Upper lobe of right lung (tissue), 1 donor: ENCODE measurements at places on chromosomes 1 and 21. TPM values are rescaled to one million over a fixed set of nuclear protein-coding genes. Genes with fewer than 3 reads are reported as not detected.
A peak's percentile ranks its signal among the peaks of the same experiment; 100 is the strongest.

GRCh38 chr21:33075596-33076195 lies 5.8 kb downstream of the OLIG1 start:
- no peak for DNase-seq

GRCh38 chr1:186179231-186179630 lies 195.8 kb downstream of the TPR start:
- no peak for DNase-seq

DNA sequence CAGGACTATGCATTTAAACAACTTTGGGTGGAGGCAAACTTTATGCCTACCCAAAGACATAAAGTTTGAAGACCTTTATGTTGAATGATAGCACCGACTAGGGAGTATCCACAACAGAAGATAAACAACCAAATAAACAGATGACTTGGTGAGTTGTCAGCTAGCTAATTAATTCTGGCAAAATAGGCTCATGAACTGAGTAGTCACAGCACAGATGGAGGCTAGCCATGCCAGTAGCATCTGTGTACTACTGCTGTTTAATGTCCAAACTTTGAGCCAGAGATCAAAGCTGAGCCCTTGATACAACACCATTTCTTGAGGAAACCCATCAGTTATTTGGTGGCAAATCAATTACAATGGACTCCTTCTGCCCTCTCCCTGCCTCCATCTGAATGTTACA lies 40.3 kb upstream of the CCDC190 start:
- DNase-seq: no peak

- no peak for DNase-seq
Observed at GRCh38 chr21:14480411-14481031, 65.6 kb downstream of the SAMSN1 start.

- DNase-seq: no peak
Observed at GRCh38 chr1:23278717-23279116, 61.4 kb upstream of the HTR1D start.

DNA sequence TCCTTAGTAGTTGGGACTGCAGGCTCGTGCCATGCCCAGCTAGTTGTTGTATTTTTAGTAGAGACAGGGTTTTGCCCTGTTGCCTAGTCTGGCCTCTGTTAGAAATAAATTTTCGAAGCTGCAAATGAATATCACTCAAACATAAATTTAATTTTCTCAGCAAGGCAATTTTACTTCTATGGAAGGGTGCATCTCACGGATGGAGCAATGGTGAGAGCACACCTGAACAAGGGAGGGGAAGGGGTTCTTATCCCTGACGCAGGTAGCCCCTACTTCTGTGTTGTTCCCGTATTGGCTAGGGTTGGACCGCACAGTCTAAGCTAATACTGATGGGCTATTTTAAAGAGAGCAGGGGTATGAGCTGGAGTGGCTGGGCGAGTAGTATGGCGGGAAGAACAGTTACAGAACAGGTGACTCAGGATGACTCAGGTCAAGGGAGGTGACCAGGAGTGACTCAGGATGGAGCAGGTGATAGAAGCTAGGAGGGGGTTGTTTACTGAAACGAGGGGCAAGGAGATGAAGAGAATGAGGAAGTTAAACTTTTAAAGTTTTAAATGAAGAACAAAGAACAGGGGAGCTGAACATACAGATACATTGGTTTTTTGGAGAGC lies 7.5 kb downstream of the MDM4 start:
- no peak for DNase-seq

DNA sequence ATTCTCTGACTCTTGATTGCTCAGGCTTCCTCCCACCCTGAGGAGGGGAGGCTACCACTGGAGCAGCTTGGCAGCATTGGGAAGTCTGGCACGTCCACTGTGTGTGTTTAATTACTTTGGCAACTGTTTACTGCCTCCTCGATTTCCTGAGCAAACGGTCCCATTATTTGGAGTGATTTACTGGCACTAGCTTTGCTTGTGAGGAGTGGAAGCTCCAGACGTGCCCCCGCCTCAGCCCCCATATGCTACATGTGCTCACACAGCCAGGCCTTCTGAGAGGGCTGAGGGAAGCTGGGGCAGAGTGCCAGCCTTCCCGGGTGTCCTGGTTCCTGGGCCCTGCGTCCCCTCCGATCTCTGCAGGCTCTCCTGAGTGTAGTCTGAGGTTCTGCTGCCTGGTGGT lies 306.2 kb downstream of the PTPRU start:
- no peak for DNase-seq

DNA sequence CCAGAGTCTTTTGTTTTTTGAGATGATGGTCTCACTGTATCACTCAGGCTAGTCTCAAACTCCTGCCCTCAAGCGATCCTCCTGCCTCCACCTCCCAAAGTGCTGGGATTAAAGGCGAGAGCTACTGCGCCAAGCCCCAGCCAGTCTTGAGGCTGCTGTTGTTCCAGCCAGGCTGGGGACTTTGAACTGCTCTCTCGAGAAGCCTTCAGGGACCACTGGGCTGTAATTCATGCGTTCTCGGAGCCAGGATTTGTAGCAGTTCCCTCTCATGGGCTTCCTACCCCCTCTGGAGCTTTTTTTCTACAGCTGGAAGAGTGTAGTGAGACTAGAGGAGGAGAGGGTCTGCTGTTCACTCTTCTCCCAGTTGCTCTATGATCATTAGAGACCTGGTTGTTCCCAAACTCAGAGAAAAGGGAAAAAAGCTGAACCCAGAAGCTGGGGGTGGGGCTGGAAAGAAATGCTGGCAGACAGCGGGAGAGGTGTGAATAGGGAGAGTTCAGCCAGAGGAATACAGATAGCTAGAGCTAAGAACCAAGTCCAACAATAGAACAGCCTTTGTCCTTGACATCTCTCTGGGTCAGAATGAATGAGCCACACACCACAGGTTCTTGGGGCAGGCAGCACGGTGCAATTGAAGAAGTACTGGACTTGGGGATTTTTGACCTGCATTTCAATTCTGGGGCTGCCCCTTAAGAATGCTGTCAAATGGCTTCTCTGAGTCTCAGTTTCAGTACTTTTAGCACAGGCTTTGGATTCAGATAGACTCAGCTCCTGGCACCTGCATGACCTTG lies 13.2 kb upstream of the SLC41A1 start:
- no peak for DNase-seq

GRCh38 chr1:903721-904271 lies 19.9 kb upstream of the SAMD11 start:
- DNase-seq: peak; percentile 65

DNA sequence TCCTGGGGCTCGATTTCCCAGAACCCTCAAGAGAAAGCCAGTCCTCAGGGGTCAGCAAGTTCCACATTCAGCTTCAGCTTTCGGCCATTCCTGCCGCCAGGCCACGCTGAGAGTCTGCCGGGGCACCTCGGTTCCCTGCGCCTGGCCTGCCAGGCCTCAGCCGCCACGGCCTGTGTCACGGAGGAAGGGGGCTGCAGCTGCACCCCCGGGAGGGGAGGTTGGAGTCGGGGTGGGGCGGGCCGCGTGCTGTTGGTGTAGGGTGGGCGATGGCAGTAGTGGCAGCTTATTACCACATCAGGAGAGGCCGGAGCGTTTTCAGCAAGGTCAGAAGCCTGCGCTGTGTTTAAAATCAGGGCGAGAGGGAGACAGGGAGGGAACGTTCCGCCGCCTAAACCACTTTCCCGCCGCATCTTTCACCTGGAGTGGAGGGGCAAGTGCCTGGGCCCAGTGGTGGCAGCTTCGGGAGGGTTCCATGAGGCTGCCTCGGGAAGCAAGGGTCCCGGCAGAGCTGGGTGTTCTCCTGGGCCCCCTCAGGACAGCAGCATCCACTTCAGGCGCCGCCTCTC lies 68.5 kb upstream of the TRAPPC10 start:
- no peak for DNase-seq

DNA sequence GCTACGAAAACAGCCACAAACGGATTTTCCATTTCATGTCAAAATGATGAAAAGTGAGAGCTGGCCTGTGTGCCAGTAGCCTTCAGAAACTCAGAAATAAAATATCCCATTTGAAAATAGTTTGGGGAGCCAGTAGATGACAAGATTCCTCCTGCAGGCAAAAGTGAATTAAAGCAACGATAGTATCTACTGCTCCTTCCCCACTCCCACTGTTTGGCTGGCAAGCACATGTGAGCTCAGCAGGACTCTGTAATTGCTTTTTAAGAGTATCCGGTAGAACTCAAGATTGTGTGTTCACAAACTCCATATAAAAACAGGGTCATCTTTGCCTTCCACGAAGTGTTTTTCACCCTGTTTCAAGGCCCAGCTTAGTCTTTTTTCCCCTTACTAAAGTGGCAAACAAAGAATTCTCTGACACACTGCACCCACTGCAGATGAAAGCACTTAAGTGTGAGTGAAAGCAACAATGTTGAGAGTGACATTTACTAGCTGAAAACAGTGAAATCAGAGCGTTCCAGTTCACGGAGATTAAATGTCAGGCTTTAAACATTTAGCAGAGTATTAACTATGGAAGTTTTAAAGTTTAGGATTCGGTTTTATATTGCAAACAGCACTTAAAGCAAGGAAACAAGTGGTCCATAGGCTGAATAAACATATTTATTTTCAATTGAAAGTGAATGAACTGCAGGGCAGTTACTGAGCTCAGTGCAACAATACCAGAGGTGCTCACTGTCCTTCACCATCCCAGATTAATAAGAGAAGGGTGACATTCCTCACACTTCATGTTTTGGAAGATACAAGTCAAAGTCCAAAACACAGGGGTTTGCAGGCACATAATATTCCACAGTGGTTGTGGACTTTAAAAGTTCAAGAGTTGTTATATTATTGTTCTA lies 70.0 kb downstream of the ALG14 start:
- DNase-seq: no peak

DNA sequence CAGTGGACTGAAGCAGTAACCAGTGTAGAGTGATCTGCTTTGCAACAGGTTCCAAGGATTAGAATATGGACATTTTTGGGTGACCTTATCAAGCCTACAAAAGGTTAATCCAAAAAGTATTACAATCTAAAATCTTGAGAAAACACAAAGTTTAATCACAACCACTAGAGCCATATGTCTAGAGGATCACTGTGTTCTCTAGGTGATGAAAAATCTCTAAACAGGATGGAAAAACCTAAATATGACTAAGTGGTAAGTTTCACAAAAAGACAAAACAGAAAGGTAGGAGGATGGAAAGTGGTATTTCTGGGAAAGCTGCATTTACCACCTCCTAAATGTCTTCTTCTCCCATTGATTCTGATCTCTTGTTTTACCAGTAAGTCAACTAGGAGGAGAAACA lies 411.1 kb upstream of the CXADR start:
- no peak for DNase-seq

DNA sequence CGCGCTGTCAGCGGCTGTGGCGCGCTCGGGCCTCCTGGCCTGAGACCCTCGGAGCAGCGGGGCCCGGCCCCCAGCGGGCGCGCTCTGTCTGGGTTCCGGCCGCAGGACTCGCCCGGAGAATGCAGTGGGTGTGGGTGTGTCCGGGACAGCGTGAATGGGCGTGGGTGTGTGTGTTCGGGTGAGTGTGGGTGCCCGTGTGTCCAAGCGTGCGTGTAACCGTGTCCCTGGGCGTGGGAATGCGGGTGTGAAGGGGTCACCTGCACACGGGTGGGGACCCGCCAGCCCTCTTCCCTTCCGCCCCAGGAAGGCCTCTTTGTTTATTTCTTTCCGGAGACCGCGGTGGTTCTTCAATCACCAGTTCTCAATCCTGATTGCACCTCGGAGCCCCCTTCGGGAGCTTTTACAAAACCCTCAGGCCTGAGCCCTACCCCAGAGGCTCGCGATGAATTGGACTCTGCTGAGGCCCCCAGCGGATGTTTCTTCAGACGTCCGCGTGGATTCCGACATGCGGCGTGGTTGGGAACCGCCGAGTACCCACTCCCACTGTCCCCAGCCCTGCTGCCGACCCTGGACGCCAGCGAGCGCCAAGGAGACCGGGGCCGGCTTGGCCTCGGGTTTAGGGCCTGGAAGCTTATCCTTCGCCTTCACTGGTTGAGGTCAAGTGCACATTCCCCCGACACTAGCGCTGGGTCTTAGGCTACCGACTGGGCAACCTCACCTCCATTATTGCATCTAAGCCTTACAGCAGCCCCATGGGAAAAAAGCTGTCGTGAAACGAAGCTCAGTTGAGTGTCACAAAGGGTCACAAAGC lies 19.3 kb downstream of the SERTAD4 start:
- no peak for DNase-seq

DNA sequence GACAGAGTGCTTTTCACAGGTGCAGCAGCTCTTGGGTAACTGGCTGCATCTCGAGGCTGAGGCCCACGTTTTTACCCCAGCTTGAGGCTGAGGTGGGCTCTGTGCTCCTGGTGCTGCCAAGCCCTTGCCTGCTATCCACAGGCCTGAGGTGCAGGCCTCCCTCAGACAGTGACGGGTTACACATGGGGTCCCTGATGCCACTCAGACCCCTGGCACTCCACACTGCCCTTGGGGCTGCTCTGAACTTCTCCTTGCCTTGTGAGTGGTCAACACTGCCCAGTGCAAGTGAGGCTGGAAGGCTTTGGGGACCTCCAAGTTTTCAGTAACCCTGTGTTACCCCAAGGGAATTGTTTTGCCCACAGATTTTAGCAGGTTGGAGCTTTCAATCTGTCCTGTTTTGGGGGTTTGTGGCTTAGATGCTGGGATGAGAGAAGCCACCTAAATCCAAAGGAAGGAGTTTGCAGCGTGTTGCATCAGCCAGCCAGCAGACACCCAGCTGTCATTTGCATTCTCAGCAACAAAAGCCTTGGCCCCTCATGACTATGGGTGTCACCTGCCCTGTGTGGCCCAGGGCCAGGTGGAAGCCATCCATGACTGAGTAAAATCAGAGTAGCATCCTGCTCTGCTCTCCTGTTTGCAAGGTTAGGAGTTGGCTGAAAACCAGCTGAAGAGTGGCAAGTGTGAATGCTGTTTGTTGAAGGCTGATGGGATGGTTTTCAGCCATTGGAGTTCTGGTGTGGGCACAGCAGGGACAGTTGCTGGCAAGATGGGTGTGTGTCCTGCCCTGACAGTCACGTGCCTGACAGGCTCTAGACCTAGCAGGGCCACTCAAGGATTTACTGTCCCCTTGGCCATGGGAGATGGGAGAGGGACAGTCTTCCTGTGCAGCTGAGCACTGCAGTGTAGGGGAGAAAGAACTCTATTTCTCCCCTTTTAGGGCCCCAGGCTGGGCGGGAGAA lies 3.2 kb downstream of the RNF187 start:
- no peak for DNase-seq

DNA sequence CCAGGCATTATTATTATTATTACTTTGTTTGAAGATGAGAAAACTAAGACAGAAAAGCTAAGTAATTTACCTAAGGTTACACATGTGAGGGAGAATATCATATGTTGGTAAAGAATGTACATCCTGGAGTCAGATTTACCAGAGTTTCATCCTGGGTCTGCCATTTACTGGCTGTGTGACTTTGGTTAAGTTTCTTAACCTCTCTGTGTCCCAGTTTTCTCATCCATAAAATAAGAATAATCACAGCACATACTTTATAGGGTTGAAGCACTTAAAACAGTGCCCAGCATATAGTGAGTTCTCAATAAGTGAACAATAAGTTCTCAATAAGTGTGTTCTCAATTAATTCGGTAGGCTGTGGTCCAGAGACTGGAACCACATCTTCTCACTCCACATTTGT lies 32.5 kb downstream of the UBE2U start:
- no peak for DNase-seq

- DNase-seq: peak; percentile 6
Observed at GRCh38 chr21:45602106-45602505, 41.4 kb upstream of the PCBP3 start.

The ARHGEF16 gene
- total RNA-seq: 12.2 TPM

The LCE6A gene
- not detected for total RNA-seq

The PLA2G2A gene
- 19.7 TPM for total RNA-seq

The ADAR gene
- 205 TPM for total RNA-seq

The CYP4A22 gene
- not detected for total RNA-seq

The NBL1 gene
- total RNA-seq: 218 TPM

The SMIM12 gene
- total RNA-seq: 38.6 TPM

The TRIM45 gene
- total RNA-seq: 1.7 TPM

The CYP4A11 gene
- total RNA-seq: not detected

The AMY1A gene
- 1.6 TPM for total RNA-seq

The ATP6V1G3 gene
- not detected for total RNA-seq

The GUCA2B gene
- not detected for total RNA-seq

The ITSN1 gene
- 32.0 TPM for total RNA-seq

The C1orf53 gene
- 4.0 TPM for total RNA-seq
